CD4-positive, alpha-beta T cell treated with Interleukin-1 beta for 1 hour (primary cell): ENCODE measurements at places on chromosomes 2 and 18.
A peak's percentile ranks its signal among the peaks of the same experiment; 100 is the strongest.

GRCh38 chr2:171610824-171611223 is 76.4 kb upstream of the DYNC1I2 start:
- no peak for DNase-seq

DNA sequence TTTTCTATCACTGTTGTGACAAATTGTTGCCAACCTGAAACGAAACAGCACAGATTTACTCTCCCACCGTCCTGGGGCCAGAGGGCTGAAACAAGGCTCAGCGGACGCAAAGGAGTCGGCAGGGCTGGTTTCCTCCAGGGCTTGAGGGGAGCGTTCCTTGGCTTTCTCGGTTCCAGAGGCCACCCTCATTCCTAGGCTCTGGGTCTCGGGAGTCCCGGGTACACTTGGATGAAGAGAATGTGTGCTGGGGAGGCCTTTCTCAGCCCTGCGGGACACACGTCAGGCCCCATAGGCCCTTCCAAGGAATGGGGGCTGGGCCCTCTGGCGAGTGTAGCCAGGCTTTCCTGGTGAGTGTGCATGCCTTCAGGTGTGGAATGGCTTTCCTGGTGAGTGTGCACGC is 287.3 kb upstream of the HS6ST1 start:
- DNase-seq, result no peak

- DNase-seq, result no peak
Measured at GRCh38 chr2:43343573-43344304, 117.3 kb upstream of the ZFP36L2 start.

- peak; percentile 41 for DNase-seq
Measured at GRCh38 chr2:143284087-143284675, 155.0 kb downstream of the ARHGAP15 start.

GRCh38 chr2:22748909-22749308 is 636.1 kb upstream of the KLHL29 start:
- DNase-seq, result no peak

GRCh38 chr2:131153529-131153928 is 48.4 kb downstream of the PLEKHB2 start:
- no peak for DNase-seq

- no peak for DNase-seq
Measured at GRCh38 chr2:111171337-111171930, 50.7 kb downstream of the BCL2L11 start.

GRCh38 chr18:26133652-26134051 is at the start of gene PSMA8:
Gene PSMA8, plus strand, starts transcription at chr18:26133869. Its CDS starts 97 bp downstream, at chr18:26133966.
- peak; percentile 60 for DNase-seq

DNA sequence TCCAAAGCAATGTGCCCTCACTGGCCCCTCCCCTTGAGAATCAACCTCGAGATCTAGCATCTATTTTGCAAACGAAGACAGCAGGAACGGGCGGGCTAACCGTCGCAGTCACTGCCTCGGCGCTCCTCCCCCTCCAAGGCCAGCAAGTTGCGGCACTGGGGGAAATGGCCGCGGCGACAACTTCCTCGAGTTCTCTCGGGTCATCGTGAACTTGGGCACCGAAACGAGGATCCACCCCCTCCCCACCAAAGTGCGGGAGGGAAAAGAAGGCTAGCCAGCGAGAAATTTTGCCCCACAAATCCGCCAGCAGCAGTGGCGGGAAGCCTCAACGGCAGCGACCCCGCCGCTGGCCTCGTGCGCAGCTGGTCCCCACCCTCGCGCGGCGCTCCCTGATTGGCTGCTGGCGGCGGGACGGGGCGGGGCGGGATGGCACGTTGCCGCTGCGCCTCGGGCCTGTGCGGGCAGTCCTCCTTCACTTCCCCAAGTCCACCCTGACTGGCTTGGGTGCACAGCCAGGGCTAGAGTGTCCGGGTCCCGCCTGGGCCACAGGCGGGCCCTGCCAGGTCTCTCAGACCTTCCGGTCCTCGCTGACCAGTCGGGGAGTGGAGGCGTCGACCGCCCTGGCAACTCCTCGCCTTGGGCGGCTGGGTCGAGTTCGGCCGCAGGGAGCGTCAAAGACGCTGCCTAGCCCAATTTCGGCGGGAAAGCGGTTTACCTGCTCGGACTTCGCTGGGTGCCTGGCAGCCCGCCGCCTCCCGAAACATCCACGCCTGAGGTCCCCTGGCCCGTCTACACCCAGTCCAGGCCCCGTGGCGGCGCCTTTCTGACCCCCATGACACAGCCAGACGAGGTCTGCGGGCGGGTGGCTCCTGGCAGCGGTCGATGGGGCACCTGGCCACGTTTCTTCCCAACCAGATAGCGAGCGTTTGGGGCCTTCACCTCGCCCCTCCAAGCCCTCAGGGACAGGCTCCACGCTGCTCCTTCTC is at the start of gene BOLL:
TSS of gene BOLL (minus strand) at position 364 of the 986 bp plus-strand sequence. CDS start 3,469 bp downstream, outside the sequence.
- no peak for DNase-seq

GRCh38 chr2:132729522-132729921 is 59.5 kb upstream of the LYPD1 start:
- no peak for DNase-seq

DNA sequence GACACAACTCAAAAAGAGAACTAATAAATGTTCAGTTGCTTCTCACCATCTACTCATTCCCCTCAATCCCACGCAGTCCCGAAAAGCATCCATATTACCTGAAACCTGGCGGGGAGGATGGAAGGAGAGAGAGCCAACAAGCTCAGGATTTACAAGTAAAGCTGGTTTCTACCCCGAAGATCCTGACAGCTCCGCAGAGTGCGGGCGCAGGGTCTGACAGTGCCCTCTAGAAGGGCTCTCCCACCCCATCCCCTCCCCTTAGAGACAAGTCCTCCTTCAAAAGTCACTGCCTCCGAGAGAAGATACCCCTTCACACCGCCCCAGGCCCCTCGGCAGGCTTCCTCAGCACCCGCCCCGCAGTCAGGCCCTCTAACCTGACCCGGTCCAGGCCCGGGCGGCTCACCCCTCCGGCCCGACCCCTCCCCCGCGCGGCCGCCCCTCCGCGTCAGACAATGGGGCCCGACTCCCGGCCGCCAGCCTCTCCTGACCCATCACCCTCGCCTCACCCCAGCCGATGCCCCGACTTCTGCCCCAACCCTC is 550 bp downstream of the RAB1A start:
- DNase-seq, result peak; percentile 25

DNA sequence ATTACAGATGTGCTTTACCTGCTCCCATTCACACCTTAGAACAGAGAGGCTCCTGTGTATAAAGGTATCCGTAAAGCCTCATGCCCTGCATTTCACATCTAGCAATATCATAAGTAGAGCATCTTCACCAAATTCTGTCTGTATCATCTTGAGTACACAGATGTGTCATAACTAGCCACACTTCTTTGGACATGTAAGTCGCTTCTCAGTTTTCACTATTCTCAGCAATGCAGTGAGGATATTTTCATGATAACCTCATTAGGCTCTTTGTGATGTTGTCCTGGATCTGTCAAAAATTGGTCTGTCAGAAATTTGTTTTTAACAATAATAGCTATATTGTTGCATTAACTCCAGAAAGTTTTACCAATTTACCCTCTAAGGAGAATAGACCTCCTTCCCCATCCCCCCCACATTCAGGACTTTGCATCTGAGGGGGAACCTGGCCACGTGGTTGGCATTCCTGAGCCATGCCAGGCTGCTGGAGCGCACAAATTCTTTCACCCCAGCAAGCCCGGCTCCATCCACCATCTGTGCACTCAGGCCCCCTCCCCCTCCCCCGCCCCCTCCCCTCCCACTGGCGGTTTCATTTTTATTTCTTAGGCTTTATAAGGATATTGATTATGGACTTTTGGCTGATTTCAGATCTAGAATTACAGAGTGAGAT is 34.1 kb downstream of the AGAP1 start:
- DNase-seq, result no peak

DNA sequence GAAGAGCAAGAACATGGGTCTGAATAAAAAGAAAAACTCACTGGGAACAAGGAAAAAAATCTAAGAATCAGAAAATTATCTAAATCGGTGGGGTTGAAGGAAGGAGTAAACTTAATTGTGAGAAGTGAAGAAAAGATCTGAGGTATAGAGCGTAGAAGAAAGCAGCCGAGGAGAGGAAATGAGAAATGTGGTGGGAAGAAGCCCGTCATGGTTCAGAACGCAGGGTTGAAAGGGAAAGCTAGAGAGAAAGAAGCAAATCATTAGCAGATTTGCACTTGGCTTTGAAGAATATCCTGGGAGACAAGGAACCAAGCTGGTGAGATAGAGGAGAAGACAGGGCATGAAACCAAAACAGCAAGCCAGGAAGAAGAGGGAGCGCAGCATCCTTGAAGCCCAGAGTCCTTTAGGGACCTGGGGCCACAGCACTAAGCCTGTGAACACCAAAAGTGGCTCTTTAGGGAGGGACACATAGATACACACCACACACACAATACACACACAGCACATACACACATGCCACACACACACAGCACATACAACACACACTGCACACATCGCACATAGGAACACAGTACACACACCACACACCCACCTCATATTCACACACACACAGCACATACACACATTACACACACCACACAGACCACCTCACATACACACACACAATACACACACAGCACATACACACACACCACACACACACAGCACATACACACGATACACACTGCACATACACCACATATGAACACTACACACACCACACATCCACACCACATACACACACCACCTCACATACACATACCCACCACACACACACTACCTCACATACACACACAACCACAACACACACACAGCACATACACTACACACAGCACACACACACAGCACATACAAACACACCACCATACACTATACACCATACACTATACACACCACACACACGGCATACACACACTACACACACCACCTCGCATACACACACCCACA is 274.6 kb downstream of the ETAA1 start:
- no peak for DNase-seq

GRCh38 chr18:45324495-45325113 is 290.7 kb upstream of the SLC14A2 start:
- no peak for DNase-seq
